ENCODE measurements at places on chromosomes 6 and 20.

GRCh38 chr6:156688620-156688971 lies 88.6 kb upstream of the ARID1B start:
- DNase-seq: no peak

- DNase-seq: no peak
Observed at GRCh38 chr6:100172322-100172713, 178.3 kb upstream of the MCHR2 start.

DNA sequence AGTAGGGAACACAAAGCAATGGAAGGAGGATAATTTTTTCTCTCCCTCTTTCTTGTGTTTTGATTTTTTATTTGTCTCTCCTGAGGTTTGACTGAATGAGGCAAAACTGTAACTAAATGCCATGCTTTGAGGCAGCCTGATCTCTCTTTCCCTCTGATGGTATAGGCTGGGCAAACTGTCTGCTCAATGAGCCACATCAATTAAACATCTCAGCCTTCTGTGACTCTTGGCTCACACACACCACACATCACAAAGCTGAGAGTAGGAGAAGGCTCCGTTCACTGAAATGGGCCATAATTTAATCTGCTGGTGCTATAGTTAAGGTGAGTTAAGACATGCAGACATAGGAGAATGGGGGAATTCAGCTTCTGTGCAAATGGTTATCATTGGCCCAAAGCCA lies 28.1 kb upstream of the SCGN start:
- DNase-seq: no peak

DNA sequence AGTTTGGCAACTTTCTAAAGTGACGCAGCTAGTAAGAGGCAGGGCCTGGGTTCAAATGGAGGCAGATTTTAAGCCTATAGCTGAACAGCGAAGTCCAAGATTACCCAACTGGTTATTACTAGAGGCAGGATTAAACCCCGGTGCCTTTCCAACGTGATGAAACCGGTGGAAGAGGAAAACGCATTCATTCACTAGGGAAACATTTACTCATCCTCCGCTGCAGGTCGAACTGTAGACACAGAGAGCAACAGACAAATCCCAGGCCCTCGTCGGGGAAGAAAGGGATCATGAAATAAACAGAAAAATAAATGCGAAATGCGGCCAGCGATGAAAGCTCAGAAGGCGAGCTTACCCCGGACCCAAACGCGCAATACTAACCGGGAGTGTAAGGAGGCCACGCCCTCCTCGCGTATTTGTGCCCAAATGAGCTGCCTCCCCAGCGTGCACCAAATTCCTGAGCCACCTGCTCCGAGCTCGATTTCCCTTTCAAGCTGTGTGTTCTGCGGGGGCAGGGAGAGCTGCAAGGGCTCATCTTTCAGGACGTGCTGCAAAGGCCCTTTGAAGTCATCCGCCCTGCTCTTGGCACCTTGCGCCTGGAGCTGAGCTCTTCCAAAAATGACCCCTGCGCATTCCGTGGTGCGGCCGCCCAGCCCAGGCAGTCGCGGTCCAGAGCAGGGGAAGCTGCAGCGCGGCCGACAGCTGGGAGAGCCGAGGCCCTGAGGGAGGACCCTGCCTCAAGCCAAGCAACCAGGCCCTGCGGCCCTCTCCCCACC lies 46.9 kb downstream of the PDYN start:
- no peak for DNase-seq

GRCh38 chr20:46751856-46752255 lies 42.4 kb downstream of the SLC2A10 start:
- no peak for DNase-seq

DNA sequence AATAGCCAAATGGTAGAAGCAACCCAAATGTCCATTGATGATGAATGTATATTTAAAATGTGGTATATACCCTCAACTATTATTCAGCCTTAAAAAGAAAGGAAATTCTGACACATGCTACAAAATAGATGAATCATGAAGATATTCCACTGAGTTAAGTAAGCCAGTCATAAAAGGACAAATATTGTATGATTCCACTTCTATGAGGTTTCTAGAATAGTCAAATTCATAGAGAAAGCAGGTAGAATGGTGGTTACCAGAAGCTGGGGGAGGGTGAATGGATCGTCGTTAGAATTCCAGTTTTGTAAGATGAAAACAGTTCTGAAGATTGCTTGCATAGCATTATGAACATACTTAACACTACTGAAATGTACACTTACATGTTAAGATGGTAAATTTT lies 214.3 kb upstream of the MYLIP start:
- DNase-seq: no peak

- DNase-seq: no peak
Observed at GRCh38 chr6:10587656-10588406, 66.7 kb downstream of the GCNT2 start.
